Activated B cell treated with CpG ODN at 0.5 μM for 24 hours (primary cell): ENCODE measurements at places on chromosomes 13 and 19.
A peak's percentile ranks its signal among the peaks of the same experiment; 100 is the strongest.

GRCh38 chr13:111527614-111528229 is 207.3 kb downstream of the TEX29 start:
- no peak for DNase-seq

DNA sequence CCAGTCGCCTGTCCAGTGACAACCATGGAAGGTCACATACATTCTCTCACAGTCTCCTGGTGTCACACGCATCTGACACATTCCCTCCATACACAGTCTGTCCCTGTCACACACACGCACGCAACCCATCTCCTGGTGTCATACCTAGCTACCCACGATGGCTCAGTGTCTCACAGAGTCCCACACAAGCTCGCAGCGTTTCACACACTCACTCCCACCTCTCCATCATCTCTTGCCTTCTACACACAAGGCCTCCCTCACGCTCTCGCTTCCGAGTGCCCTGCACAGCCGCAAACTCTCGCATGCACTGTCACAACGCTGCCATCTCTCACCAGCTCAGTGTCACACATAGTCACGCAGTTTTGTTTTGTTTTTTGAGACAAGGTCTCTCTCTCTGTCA is 1.2 kb upstream of the GNG8 start:
- DNase-seq: no peak

DNA sequence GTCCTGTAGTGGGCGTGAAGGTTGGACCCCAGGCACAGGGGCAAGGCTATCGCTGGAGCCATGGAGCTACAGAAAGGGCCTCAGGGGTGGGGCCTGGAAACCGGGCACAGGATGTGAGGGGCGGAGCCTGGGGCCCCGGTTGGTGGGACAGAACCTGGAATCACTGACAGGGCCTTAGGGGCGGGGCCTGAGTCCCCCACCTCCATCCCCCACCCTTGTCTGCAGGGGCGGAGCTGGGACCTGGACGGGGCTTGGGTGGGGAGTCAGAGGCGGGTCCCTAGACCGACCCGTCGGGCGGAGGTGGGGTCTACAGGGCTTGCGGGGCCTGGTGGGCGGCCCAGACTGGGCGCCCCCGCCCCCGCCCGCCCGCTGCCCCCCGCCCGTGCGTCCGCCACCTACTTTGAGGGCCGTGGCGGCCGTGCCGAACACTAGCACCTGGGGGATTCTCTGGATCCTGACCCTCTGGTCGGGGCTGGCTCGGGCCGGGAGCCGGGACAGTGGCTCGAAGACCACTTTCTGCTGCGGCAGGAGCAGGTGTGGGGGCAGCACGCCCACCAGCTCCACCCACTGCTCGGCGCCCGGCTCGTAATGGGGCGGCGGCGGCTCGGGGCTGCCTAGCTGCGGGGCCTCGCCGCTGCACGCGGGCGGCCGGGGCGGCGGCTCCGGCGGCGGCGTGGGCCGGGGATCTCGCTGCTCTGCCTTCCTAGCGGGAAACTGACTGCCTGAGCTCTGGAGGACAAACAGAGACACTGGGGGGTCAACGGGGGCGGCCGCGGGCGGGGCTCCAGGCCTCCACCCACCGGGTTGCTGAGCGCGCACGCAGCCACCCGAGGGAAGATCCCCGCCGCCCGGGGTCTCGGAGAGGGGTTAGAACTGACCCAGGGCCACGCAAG is 26.3 kb downstream of the DCAF15 start:
- DNase-seq: peak; percentile 33

- DNase-seq: no peak
Observed at GRCh38 chr13:111212517-111212873, 97.4 kb downstream of the ARHGEF7 start.

DNA sequence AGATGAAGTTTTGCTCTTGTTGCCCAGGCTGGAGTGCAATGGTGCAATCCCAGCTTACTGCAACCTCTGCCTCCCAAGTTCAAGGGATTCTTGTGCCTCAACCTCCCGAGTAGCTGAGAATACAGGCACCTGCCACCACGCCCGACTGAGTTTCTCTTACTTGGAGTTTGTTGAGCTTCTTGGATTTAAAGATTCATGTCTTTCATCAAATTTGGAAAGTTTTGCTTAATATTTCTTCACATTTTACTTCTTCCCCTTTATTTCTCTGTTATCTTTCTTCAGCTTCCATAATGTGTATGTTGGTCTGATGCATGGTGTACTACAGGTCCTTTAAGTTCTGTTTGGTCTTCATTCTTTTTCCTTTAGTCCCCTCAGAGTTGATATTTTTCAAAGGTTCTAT is 8.9 kb upstream of the ZNF560 start:
- no peak for DNase-seq

DNA sequence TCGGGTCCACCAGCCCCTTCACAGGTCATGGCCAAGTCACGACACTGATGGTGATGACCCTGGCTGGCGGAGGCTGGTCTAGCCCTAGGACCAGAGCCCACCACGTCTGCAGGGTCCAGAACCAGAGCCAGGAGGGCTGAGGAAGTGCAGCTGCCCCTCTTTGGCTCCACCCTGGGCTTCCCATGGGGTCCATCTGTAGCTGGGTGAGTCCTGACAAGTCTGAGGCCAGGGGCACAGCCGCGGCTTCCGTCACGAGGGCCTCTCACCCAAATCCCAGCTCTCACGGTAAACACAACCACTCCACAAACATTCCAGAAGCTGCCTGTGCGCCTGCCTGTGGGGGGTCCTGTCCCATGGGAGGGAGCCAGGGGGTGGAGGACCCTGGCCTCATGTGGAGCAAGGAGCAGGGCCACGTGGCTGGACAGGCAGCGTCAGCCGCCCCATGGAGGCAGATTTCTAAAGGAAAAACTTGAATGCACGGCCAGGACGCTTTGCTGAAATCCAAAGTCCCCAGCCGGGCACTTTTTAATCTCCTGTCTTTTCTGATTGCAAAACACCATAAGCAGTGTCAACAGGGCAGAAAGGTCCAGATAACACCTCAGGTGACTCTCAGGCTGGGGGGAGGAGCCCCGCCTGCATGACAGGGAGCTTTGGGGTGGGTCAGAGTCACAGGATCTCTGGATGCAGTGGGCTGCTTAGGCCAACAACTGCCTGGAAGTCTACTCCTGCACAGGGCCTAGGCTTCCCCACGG is 29.9 kb downstream of the CEBPG start:
- DNase-seq: no peak

GRCh38 chr13:111384441-111385182 is 64.2 kb downstream of the TEX29 start:
- no peak for DNase-seq

DNA sequence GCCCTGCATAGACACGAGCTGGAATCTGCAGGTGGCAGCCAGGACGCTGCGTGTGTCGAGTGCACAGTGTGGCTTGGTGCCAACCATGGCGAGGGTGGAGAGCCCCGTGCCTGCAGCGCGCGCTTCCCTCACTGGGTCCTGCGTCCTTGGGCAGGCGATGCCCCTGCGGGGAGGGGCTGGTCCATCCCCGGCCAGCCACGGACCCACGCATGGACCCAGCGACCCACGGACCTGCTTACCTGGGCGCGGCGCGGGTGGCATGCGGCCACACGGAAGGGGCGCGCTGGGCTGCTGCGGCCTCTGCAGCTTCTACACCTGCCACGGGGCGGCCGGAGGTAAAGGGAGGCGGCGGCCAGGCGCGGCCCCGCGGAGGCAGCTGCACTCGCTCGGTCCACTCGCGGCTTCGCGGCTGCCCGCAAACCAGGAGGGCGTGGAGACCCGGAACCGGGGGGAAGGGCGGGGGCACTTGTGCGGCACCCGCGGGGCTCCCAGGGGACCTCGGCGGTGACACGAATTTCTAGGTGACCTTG is 569 bp upstream of the MCF2L start:
- no peak for DNase-seq

DNA sequence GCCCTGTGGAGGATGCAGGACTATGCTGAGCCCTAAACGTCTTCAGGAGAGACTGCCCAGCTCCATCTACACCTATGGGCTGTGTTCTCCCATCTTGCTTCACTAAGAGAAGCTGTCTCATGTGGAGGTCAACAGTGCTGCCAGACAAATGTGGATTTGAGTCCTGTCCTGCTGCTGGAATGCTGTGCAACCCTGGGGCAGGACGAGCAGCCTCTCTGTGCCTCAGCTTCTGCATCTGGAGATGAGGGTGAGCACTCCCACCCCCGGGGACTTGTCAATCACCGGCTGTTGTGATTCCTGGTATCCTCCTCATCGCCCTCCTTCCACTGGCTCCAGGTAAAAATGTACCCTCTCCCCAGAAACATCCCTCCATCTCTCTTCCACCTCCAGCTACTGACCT is 16.3 kb downstream of the EPS15L1 start:
- no peak for DNase-seq

- no peak for DNase-seq
Observed at GRCh38 chr13:27975564-27976361, 6.6 kb upstream of the CDX2 start.

- DNase-seq: no peak
Observed at GRCh38 chr19:54262066-54262465, 5.0 kb upstream of the LILRB5 start.

DNA sequence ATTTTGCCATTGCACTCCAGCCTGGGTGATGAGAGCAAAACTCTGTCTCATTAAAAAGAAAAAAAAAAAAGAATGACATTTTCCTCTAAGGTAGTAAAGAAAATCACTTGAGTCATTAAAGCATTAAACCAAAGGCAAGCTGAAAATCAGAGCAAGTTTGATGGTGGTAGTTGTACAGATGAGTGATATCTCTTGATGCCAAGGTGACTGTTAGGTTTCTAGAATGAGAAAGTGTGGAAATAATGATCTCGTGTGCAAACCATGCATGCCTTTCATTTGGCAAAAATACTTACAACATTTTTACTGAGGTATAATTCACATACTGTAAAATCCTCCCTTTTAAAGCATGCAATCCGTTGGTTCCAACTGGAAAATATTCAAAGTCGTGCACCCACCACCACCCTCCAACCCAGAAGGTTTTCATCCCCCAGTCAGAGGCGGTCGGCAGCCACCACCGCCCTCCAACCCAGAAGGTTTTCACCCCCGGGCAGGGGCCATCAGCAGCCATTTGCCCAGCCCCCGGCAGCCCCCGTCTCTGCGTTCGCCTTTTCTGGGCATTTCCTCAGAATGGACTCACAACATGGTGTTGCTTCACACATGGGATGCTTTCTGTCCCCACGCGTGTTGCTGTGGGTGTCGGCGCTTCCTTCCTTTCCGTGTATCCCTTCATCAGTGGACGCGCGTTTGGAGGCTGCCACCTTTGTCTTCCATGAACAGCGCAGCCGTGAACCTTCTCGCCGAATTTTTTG is 90.2 kb downstream of the ATP11A start:
- no peak for DNase-seq
